ENCODE measurements at places on chromosomes 1 and 21. TPM values are rescaled to one million over a fixed set of nuclear protein-coding genes. Genes with fewer than 3 reads are reported as not detected.

- DNase-seq, result no peak
Observed at GRCh38 chr1:202203238-202204039, 9.8 kb downstream of the LGR6 start.

GRCh38 chr1:144101397-144102045 is 129.7 kb upstream of the FAM72C start:
- DNase-seq, result peak; percentile 3

GRCh38 chr1:89200663-89201062 is 1.9 kb upstream of the GBP4 start:
- no peak for DNase-seq

GRCh38 chr1:71828431-71829012 is 453.8 kb downstream of the NEGR1 start:
- DNase-seq, result peak; percentile 2

The AADACL4 gene
- not detected for total RNA-seq

The TNFRSF8 gene
- not detected for total RNA-seq

DNA sequence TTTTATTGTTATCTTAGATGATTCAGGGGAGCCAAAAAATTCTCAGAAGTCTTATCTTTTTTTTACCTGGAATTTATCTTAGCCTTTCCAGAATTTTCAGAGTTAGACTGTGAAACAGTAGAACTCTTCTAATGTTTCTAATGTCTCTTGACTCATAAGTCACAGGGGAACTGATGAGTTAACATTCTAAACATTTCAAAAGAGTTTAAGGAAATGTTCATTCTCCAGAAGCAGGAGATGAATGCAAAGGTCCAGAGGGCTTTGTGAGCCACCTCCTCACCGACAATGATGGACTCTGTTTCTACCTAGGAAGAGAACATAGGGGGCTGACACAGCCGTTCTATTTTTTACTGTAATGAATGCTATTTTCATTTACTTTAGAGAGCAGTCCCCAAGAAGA is 157.5 kb downstream of the BRINP2 start:
- no peak for DNase-seq

The UBL4B gene
- not detected for total RNA-seq

The NOTCH2 gene
- 84.2 TPM for total RNA-seq

Measured in neural crest cell (in vitro differentiated cells).